Effector CD4-positive, alpha-beta T cell (primary cell): ENCODE measurements at places on chromosomes 1 and 21.

DNA sequence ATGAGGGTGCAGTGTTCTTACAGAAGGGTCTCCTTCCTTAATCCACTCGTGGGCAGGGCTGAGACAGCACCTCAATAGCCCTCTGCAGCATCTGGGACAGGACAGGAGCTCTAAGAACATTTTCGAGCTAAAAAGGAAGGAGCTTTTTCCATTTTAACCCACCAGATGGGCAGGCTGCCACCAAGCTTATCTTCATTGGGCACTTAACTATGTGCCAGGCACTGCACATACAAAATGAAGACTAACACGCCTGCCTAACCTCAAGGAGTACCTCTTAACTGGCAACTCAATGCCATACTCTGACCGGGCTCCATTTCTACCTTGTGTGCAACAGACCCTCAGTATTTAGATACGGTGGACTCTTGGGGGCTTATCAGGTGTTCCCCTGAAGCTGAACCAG is 48.2 kb downstream of the SSBP3 start:
- DNase-seq: no peak

GRCh38 chr1:94408104-94408830 is 9.9 kb upstream of the ABCD3 start:
- no peak for DNase-seq

GRCh38 chr1:19814681-19815503 is at the start of gene RNF186:
RNF186 (minus strand) TSS chr1:19815283; CDS start chr1:19815101, 182 bp downstream.
- DNase-seq: no peak

GRCh38 chr21:40809673-40810197 is 37.2 kb downstream of the DSCAM start:
- no peak for DNase-seq

- DNase-seq: peak; percentile 4
Observed at GRCh38 chr1:107936498-107937481, 28.2 kb downstream of the VAV3 start.

- DNase-seq: no peak
Observed at GRCh38 chr1:19683351-19683750, 18.7 kb downstream of the HTR6 start.

GRCh38 chr1:164858096-164858632 is 299.2 kb downstream of the PBX1 start:
- DNase-seq: no peak

DNA sequence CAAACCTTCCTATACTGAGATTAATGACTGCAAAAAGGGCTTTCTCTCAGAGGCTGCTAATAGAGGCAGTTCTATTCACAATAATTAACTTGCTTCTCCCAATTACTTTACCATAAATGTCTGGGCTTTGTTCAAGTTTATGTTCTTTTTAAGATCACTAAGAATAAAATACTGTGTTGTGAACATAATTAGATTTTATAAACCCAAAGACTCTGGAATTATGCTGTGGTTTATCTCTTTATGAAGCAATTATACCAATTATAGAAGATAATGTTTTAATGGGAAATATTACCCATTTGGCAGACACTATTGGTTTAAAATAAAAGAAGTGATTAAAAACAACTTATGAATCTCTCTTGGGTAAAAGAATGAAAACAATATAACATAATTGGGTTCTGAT is 43.5 kb upstream of the IL12RB2 start:
- no peak for DNase-seq

GRCh38 chr1:207658408-207658807 is 13.5 kb downstream of the CR1L start:
- no peak for DNase-seq

- no peak for DNase-seq
Observed at GRCh38 chr1:16076031-16076864, 2.8 kb upstream of the FAM131C start.

DNA sequence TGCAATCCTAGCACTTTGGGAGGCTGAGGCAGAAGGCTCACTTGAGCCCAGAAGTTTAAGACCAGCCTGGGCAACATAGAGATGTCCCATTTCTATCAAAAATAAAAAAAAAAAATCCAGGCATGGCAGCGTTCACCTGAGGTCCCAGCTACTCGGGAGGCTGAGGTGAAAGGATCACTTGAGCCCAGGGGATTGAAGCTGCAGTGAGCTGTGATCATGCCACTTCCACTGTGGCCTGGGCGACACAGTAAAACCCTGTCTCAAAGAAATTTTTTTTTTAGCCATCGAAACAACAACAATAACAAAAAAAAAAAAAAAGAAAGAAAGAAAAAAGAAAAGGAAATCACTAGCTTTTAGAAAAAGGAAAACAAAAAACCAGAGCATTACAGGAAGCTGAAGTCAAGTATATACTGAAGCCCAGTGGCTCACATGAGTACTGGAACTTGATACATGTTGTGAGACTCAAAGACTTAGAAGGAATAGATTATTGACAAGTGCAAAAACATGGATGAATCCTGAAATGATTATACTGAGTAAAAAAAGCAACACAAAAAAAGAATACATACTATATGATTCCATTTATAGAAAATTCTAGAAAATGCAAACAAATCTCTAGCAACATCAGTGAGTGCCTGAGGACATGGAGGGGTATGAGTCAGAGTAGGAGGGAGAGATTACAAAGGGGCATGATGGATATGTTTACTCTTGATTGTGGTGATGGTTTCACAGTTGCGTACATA is 6.1 kb upstream of the RABGAP1L start:
- DNase-seq: no peak
